ENCODE measurements at places on chromosomes 16 and 17.

- no peak for DNase-seq
These were observed 27.5 kb upstream of the NKD1 start for GRCh38 chr16:50520451-50521245.

GRCh38 chr16:30758988-30759491 is 2.8 kb downstream of the CFAP119 start:
- no peak for DNase-seq

DNA sequence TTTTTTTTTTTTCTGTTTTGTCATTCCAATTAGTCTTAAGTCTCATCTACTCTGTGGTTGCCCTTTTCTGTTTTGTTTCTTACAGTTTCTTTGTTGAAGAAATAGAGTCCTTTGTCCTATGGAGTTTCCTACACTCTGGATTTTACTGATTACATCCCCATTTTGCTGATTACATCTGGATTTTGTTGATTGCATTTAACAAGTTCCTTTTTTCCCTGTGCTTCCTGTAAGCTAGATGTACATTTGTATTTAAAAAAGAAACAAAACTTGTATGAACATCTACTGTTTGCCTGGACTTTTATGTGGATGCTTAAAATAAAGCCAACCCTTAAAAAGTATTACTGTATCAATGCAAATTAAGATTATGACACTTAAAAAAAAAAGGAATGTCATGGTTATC is 147.6 kb downstream of the CHD9 start:
- no peak for DNase-seq

GRCh38 chr17:42111265-42111636 is 1.3 kb downstream of the DHX58 start:
- DNase-seq: no peak

- no peak for DNase-seq
These were observed 12.2 kb downstream of the VASN start for GRCh38 chr16:4383591-4384444.

- DNase-seq: no peak
These were observed 20.9 kb downstream of the COIL start for GRCh38 chr17:56939869-56940484.

GRCh38 chr16:80377096-80377956 is 163.5 kb upstream of the DYNLRB2 start:
- DNase-seq: no peak

DNA sequence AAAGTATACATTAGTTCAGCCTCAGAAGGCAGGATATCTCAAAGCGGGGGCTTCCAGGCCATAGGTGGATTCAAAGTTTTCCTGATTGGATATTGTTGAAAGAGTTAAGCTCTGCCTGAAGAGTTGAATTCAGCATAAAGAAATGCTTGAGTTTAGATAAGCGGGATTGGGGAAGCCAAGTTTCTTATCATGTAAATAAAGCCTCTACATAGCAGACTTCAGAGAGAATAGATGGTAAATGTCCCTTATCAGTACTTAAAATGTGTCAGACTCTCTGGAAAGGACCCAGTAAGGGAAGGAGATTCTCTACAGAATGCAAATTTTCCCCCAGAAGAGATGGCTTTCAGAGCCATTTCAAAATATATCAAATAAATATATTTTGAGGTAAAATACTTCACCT is 423.5 kb downstream of the SHISA9 start:
- no peak for DNase-seq

GRCh38 chr16:46884513-46885293 is 541 bp downstream of the GPT2 start:
- no peak for DNase-seq

DNA sequence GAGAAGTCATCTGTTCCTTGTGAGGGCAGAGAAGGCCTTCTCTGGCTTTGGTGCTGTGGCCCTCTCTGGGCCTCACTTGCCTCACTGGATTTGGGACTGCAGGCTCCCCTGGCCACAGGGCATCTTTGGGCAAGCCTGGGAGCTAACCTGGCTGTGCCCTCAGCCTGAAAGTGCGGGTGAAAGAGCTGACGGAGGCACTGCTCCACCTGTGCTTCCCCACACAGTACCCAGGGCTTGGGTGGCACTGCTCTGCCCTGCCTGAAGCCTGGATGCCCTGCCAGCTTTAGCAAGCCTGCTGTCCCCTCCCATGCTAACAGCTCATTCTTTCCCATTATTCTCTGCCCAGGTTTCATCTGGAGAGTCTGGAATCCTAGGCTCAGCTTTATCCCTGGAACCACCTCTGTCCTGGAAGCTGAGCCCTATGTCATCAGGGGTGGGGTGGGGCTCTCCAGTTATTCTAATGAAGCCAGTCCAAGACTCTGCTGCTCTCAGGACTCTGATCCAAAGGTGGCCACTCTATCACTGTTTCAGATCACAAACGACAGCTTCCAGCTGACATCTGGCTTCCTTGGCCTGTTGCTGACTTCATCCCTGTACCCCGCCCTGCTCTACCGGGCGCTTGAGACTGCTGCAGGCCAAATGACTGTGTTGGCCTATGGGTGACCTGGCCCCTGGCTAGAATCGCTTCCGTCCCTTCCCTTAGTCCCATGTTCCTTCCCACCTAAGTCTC is 29.3 kb downstream of the HIC1 start:
- no peak for DNase-seq

DNA sequence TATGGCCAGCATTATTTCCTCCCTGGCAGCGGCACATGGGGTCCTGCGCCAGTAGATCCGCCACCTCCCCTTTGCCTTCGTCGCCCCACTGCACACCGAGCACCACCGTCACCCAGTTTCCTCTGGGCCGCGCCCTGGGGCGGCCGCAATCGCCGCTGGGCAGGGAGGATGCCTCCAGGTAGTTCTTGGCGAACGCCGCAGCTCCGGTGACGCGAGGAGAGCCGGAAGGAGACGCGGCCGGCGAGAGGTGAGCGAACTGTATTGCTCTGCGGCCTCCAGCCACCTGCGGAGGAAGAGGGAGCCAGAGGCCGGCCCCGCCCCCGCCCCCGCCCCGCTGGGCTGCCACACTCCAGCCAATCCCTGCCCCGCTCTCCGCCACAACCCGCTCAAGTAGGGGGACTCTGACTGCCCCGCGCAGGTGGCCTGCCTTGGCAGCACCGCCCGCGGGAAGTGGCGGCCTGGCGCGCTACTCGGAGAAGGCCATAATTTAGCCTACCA is 11.8 kb upstream of the SLFN13 start:
- no peak for DNase-seq

DNA sequence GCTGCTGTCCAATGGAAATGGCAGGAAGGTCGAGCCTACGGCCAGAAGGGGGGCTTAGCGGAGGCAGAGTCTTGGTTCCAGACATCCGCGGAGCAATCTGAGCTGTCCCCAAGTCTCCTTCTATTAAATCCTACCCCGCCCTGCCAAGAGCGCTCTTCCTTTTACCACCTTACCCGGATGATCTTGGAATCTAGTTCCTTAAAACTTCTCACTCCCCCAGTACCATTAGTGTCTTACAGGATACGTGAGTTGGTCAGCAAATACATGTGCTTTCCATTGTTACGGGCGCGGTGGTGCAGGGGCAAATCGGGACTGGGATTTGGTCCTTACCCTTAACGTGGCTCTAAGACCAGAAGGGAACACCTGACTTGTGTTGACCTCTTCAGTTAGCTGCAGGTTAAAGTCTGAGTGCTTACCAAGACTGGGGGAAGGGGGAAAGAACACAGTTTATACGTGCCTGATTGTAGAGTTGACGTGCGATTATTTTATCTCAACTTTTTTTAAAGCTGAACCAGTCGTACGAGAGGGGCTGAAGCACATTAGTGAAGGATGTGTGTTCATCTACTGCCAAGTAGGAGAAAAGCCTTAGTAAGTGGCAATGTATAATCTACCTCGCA is 495 bp downstream of the TXNDC17 start:
- DNase-seq: no peak

DNA sequence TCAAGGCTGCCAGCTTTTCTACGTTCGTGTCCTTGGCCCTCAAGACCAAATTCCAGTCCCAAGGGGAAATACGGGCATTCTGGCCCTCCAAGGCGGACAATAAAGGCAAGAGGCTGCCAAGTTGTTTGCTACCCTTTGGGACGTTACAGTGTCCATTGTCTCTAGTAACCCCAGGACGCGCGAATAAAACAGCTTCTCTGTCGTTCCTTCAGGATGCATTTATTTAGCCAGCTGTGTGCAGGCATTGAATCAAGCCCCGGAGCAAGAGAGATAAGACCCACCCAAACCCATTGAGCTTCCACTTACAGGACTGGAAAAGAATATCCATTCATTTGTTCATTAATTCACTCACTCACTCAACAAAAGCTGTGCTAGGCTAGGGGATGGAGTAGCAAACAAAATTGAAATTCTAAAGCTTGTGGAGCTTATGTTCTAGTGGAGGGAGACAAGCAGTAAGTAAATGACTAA is 656 bp downstream of the MRPL58 start:
- no peak for DNase-seq

GRCh38 chr16:4115949-4116318 is 308 bp downstream of the ADCY9 start:
- DNase-seq: no peak

GRCh38 chr16:55832773-55833691 is at the start of gene CES1:
Gene CES1, minus strand, starts transcription at chr16:55833096. Its CDS starts 41 bp downstream, at chr16:55833055.
- no peak for DNase-seq

DNA sequence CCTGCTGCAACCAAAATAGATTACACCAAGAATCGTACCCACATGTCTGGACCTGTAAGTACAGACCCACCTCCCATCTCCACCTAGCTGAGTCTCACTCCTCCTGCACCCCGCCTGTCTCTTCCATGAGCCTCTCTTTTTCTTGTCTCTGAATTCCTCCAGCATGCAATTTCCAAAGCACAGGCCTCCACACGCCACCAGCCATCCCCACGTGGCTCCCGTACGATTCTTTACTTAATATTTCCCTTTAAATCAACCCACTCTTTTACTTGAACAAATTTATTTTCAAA is 1.2 kb downstream of the RPH3AL start:
- no peak for DNase-seq

DNA sequence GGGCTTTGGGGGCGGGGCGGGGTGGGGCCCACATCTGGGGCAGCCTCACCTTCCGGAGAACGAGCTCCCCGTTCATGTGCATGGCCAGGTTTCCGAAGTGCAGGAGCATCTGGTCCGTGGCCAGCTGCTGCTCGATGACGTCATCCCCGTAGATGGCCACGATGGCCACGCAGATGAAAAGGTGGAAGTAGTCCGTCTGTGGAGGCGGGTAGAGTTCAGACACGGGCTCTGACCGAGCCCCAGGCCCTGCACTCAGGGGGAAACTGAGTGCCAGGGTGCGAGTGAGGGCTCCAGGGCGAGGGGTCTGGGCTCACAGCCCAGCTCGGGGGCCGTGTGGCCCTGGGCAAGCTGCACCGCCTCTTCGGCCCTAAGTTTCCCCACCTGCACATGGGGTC is 93.7 kb downstream of the TBC1D16 start:
- DNase-seq: no peak

DNA sequence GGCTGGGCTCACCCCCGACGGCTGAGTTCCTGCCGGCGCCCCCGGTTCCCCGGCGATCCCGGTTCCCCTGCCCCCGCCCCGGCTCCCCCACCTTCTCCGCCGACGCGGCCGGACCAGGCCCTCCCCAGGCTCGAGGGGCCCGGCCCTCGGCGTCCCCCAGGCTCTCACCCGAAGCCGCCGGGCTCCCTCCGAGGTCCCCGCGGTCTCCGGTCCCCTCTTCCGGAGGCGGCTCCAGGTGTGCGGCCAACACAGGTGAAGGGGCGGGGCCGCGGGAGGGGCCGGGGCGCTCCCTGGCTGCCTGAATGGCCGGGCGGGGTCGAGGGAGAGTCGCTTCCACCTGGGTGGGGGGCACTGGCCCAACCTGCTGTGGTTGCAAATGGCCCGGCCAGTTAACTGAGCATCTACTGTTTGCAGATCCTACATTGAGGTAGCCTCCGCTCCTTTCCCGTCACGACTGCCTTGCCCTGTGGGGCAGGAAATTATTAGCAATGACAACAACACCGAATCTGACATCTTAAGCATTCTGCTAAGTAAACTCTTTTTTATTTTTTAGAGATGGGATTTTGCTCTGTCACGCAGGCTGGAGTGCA is at the start of gene BICDL2:
Gene BICDL2, minus strand, starts transcription at position 219 of the 590 bp plus-strand sequence. CDS start 1,448 bp downstream, outside the sequence.
- no peak for DNase-seq

GRCh38 chr17:7004398-7005253 is 7.8 kb upstream of the RNASEK start:
- no peak for DNase-seq

DNA sequence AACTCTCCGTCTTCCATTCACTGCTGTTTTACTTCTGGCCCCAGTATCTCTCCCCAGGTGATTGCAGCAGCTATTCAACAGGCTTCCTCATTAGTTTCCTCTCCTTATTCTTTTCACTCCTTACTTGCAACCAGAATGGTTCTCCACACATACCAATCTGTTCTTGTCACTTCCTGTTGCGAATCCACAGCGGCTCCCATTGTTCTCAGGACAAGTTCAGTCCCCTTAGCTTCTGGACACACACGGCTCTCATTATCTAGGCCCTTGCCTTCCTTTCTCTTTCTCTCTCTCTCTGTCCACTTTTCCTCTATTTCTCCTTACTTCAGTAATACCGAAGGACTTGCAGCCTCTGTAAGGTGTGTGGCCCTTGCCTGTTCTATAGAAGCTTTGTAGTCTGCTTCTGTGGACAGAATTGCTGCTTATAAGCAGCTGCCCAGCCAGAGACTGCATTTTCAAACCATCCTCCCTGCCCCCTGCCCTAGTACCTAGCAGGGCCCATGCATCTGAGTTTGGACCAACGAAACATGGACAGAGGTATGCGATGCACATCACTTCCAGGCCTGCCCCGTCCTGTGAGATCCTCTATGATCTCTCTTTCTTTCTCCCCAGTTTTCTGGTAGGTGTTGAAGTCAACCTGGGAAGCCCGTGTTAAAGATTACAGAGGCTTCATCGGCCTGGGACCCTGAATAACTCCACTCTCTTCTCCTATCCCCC is 45.7 kb downstream of the VAT1L start:
- no peak for DNase-seq

DNA sequence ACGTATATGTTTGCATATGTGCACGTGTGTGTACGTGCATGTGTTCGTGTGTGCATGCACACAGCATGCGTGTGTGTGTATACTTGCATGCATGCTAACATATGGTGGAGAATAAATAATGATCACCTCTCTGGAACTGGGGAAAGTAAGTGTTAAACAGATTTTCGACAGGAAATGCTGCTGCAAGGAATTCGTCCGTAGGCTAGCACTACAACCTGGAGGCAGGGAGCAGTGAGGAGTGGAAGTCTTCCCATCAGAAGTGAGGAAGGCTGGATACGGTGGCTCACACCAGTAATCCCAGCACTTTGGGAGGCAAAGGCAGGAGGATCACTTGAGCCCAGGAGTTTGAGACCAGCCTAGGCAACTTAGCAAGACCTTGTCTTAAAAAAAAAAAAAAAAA is 4.8 kb upstream of the CSNK1D start:
- DNase-seq: no peak

GRCh38 chr16:55710466-55710865 is 54.7 kb downstream of the SLC6A2 start:
- no peak for DNase-seq

GRCh38 chr17:39144416-39144840 is 7.0 kb downstream of the PLXDC1 start:
- no peak for DNase-seq

- no peak for DNase-seq
These were observed 58.0 kb upstream of the MRTFB start for GRCh38 chr16:14013145-14013570.

DNA sequence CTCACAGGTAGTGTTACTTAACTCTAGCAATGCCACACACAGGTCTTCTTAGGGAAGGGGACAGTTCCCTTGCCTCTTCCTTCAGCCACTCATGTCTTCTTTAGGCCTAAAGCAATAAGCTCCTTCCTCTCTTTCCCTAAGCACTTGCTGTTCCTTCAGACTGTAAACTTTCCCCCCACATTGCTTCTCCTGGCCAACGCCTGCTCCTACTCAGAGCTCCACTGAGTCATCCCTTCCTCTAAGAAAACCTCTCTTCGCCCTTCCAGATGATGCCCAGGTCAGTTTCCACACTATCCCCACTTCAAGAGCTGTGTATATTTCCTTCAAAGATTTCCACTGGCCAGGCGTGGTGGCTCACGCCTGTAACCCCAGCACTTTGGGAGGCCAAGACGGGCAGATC is 12.5 kb upstream of the EPOP start:
- no peak for DNase-seq

Measured in NCI-H1048 (cell line).